ENCODE measurements at places on chromosomes 6 and 20.

- DNase-seq, result no peak
These were observed 25.6 kb upstream of the SMOC2 start for GRCh38 chr6:168415098-168415992.

DNA sequence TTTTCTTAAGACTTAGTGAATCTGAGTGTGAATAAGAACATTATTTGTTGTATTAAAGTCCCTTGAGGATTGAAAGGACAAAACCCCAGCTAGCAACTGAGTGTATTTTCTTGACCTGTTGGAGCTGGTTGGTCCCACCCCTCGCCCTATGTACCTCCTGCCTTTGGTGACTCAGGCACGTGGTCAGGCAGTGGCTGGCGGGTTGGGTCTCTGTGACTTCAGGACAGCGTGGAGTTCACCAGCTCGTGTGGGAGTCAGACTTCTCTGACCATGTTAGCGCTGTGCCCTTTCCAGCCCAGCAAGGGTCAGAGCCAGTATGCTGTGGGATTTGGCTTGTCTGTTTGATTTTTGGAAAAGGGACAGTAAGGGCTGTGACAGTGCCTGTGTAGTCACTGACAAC, 93.7 kb downstream of the SSR1 start:
- DNase-seq, result no peak

DNA sequence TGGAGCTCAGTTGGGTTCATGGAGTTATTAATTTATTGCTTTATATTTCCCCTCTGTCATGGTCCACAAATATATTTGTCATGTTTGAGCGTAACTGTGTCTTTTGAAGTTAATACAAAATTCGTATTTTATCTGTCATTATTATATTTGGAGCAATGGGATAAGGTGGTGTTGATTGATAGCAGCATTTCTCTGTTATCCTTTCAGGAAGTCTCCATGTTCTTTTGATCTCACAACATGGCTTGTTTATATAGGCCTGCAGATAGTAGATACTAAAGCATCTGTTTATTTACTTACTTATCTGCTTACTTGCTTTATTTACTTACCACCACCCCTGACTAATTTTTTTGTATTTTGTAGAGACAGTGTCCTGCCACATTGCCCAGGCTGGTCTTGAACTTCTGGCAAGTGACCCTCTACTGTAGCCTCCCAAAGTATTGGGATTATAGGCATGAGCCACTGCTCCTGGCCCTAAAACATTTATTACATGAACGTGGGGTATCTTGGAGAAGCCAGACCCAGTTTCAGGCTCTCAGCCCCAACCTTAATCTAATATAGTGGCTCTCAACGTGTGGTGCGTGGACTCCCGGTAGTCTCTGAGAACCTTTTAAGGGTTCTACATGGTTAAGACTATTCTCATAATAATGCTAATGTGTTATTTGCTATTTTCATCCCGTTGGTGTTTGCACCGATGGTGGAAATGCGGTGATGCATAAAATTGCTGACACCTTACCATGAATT, 104.2 kb downstream of the NCOA3 start:
- peak; percentile 32 for DNase-seq

DNA sequence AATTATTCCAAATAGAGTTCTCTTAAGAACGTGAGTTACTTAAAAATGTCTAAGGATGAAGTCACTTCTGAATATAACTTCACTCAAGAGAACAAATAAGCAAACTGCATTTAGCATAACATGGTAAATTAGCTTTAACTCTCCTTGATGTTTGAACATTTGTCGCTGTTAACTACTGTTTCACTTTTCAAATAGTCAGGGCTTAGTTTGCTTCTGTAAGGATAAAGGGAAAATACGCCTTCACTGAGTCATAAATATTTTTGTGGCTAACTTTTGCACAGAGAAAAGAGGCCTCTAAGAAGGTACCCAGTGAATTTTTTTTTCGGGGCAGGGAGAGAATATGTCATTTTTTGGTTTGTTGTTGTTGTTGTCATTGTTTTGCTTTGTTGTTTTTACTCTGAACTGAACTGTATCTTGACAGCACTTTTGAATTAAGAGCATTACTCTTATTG, 8.1 kb downstream of the PTPN1 start:
- no peak for DNase-seq

- DNase-seq, result no peak
These were observed 36.4 kb downstream of the ELOVL5 start for GRCh38 chr6:53312355-53312754.

DNA sequence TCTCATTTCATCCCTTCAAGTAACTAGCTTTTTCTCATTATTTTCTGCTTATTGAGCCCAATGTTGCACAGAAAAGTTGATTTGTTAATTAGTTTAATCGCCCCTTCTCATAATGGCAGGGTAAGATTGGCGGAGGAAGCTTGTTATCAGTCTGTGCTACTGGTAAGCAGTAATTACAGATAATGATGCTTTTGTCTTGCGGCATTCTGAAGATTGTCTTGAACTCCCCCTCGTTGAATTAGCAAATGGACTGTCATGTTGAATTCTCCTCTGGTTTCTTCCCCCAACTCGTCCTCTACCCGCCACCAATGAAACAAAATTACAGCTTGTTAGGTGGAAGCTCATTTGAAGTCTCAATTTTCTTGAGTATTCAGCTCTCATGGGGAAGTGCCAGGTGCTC, 39.4 kb downstream of the PRDM13 start:
- DNase-seq, result no peak

GRCh38 chr20:61185841-61186601, 66.0 kb upstream of the CDH4 start:
- DNase-seq, result no peak

DNA sequence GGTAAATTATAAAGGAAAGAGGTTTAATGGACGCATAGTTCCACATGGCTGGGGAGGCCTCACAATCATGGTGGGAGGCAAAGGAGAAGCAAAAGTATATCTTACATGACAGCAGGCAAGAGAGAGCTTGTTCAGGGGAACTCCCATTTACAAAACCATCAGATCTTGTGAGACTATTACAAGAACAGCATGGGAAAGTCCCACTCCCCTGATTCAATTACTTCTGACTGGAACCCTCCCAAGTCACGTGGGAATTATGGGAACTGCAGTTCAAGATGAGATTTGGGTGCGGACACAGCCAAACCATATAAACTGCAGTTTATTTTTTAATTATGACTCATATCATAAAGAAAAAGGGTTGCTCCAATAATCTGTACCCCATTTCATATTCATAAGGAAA, 22.3 kb upstream of the HLA-DQA2 start:
- no peak for DNase-seq

DNA sequence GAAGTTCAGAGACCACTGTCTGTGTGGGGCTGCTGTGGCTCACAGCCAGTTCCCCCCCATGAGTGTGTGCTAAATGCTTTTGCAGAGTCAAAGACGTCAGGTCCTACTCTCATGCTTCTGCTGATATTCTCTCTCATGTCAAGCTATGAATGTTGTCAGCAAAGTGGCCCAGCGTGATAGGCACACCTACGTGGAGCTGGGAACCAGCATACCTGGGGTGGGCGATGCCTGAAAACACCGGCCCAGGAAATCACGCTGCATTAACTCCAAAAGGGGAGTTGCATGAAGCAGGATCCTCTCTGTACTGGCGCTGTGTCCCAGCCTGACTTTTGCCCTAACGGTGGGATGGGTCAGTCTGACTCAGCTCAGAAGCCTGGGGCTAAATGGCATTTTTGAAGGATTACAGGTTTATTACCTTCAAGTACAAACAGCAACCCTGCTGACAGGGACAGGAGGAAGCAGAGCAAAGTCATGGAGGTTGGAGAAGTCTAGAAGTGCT, 9.0 kb upstream of the MRPS10 start:
- no peak for DNase-seq

DNA sequence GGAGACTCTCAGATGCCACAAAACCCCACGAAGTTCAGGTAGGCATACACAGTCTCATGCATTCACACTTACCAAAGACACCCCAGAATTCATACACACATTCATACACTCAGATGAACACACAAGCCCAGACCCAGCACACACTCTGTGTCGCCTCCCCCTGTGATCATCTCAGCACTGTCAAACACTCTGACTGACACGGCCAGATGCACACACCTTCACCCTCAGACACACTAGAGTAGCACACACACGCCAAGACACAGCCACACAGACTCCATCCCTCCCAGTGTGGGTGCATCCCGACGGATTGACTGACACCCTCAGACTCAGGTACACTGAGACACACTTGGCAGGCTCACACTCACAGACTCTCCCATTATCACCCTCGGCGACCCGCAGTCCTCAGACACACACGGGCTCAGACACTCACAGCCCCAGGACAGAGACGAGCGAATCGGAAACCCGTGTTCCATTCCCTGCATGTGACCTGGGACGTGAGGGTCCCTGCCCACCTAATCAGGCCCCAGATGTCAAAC, 872 bp upstream of the RIMS4 start:
- DNase-seq, result no peak

DNA sequence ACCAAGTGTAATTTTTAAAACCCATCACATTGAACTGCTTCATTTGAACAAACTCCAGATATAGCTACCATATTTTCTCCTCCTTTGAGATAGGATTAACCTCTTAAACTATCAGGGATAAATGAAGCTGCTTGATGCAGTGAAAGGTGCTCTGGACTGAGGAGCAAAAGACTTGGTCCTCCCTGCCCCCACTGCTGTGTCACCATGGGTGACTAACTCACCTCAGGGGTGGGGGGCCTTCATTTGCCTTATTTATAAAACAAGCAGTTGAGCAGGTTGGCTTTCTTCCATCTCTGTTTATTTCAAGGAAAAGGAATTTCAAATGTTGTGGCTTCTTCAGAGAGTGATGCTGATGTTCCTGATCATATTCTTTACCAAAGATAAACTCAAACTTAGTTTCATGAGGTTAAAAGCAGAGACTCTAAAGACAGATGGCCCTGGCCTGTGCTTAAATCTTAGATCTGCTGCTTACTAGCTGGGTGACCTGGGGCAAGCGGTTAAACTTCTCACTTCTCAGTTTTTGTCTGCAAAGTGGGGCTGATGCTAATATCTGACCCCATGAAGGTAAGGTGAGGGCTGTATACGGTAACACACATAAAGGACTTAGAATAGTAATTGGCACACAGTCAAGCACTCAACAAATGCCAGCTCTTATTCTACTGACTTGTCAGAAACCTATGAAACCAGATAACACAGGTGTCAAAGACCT, 50.5 kb downstream of the FHL5 start:
- peak; percentile 13 for DNase-seq

GRCh38 chr20:10524643-10525042, 89.5 kb downstream of the SLX4IP start:
- peak; percentile 33 for DNase-seq

DNA sequence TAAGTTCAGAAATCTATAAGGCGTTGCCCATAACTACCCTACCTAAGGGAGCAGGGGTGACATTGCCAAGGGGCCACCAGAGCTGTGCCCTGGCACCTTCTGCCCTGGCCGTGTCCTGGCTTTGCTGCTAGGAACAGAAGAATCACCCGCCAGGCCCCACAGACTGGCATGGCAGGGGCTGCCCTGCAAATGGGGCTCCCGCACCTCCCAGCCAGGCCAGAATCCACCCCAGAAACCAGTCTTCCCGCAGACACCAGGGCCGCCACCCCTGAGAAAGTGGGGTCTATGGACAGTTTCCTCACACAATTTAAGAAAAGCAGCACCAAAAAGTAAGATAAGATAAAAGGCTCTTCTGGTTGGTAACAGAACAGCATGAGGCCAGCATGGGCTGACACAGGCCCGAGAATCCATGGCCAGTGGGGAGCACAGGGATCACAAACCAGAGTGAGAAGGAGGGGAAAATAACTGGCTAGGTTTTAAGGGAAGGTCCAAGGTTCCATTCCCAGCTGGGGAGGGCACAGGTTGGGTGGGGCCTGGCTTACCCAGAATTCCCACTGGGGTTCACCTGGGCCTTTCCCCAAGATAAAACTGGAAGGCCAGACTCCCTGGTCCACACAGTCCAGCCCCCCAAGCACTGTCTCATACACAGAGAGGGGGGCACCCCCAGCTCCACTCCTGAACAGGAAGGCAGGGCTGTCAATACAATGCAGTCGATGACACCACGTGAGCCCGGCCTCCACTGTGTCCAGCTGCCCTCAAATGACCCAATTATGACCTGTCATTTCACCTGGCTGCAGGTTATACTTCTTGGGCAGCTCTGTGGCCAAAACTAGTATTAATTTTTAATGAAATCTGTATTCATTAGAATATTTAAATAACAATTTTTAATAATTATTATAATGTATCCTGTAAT, 59.4 kb downstream of the PYGB start:
- DNase-seq, result no peak

- DNase-seq, result no peak
These were observed 13.4 kb upstream of the SERPINB1 start for GRCh38 chr6:2855061-2855519.

DNA sequence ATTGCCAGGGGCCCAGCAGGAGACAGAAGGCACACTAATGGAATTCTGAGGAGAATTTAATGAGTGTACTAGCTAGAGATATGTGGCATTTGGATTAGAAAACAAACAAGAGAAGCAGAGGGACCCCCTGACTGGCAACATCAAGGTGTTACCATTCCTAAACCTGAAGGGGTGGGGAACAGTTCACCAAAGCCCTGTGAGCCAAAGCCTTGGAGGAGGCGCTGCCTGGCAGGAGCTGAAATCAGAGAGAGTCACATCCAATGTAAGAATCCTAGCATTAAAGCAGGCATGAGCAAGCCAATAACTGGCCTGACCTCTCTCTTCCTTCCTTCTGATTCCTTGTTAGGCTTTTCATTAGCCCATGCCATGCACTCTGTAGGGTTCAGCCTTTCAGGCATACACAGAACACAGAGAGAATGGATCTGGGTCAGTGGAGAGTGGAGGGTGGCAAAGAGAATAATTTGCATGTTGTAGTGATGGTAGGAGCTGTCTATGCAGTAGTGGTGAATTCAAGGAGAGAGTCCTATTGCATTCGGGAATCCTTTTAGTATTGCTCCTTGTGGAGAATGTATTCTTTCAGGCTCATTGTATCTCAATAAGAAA, 367.2 kb upstream of the MAN1A1 start:
- DNase-seq, result no peak

DNA sequence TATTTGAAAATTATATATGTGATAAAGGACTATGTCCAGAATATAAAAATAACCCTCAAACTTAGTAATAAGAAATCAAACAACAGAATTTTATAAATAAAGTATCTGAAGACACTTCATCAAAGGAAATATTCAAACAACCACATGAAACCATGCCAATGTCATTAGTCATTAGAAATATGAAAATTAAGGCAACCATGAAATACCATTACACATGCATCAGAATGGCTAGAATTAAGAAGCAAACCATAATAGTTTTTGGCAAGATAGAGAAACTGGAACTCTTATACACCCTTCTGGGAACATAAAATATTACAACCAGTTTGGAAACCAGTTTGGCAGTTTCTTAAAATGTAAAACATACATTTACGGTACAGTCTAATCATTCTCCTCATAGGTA, 137.2 kb upstream of the ADGRB3 start:
- no peak for DNase-seq
